ENCODE measurements at places on chromosomes 11 and 22. TPM values are rescaled to one million over a fixed set of nuclear protein-coding genes. Genes with fewer than 3 reads are reported as not detected.

CSNK2A3 gene
- total RNA-seq = 3.4 TPM

KDM4D gene
- 2.8 TPM for total RNA-seq

NOL12 gene
- total RNA-seq = 50.0 TPM

P4HA3 gene
- total RNA-seq = not detected

SMIM38 gene
- total RNA-seq = 0.20 TPM

SLC5A4 gene
- not detected for total RNA-seq

SMTNL1 gene
- not detected for total RNA-seq

TEAD1 gene
- total RNA-seq = 0.68 TPM

TNNT3 gene
- 0.54 TPM for total RNA-seq

TUBA8 gene
- 1.5 TPM for total RNA-seq

GRCh38 chr11:17765356-17766072, 30.9 kb downstream of the KCNC1 start:
- DNase-seq = no peak

DNA sequence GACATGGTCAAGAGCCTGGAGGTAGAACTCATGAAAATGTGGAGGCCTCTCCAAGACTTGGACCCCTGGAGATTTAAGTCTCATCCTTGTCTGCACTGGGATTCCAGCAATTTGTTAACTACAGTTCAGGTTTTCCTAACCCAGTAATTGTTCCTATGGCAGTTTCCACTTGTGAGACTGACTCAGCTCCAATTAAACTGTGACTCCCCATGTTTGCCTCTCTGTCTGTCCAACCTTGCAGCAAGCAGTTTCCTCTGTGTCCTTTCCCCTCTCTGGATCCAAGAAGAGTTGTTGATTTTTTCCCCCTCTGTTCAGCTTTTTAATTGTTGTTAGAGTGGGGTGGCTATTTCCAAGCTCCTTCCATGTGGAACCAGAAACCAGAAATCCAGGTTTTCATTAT, 16.2 kb upstream of the ARHGAP20 start:
- DNase-seq = no peak

- no peak for DNase-seq
These were observed 128.3 kb upstream of the CSNK2A3 start for GRCh38 chr11:11481371-11481770.

GRCh38 chr11:122108192-122108799, 7.7 kb downstream of the BLID start:
- DNase-seq = no peak

DNA sequence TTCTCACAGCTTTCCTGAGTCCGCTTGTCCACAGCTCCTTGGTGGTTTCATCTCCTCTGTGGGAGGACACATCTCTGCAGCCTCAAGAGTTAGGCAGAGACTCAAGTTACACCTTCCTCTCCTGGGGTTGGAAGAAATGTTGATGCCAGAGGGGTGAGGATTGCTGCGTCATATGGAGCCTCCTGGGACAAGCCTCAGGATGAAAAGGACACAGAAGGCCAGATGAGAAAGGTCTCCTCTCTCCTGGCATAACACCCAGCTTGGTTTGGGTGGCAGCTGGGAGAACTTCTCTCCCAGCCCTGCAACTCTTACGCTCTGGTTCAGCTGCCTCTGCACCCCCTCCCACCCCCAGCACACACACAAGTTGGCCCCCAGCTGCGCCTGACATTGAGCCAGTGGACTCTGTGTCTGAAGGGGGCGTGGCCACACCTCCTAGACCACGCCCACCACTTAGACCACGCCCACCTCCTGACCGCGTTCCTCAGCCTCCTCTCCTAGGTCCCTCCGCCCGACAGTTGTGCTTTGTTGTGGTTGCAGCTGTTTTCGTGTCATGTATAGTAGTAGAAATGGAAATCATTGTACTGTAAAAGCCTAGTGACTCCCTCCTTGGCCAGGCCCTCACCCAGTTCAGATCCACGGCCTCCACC, 11.7 kb downstream of the RASD2 start:
- peak; percentile 83 for DNase-seq

DNA sequence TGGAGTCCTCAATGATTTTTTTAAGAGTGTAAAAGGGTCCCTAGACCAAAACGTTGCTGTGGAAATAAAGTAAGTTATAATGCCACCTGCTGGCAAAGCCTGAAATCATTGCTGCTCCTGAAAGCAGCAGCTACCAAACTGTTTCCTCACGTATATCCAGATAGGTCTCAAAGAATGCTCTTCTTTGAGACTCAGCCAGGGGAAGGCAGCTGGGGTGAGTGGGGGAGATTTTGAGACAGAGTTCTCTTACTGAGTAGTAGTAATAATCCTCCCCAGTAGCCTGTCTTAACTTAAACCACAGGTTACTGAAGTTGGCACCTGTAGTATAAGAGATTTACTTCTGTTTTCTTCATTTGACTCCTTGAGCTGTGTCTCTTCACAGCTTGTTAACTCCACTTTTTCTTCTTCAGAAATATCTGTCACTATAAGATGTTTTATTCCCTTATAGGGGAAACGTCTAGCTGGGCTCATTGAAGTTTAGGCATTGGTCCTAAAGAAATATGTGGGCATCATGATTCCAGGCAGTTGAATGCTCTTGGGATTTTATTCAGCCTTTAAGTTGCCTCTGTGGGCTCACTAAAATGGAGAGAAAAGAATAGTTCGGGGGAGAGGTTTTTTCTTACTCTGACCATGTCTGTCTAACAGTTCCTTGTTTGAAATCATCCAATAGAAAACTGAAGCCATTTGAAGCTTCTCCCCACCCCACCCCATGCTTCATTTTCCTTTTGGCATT, 77.9 kb downstream of the BTBD10 start:
- DNase-seq = peak; percentile 7

DNA sequence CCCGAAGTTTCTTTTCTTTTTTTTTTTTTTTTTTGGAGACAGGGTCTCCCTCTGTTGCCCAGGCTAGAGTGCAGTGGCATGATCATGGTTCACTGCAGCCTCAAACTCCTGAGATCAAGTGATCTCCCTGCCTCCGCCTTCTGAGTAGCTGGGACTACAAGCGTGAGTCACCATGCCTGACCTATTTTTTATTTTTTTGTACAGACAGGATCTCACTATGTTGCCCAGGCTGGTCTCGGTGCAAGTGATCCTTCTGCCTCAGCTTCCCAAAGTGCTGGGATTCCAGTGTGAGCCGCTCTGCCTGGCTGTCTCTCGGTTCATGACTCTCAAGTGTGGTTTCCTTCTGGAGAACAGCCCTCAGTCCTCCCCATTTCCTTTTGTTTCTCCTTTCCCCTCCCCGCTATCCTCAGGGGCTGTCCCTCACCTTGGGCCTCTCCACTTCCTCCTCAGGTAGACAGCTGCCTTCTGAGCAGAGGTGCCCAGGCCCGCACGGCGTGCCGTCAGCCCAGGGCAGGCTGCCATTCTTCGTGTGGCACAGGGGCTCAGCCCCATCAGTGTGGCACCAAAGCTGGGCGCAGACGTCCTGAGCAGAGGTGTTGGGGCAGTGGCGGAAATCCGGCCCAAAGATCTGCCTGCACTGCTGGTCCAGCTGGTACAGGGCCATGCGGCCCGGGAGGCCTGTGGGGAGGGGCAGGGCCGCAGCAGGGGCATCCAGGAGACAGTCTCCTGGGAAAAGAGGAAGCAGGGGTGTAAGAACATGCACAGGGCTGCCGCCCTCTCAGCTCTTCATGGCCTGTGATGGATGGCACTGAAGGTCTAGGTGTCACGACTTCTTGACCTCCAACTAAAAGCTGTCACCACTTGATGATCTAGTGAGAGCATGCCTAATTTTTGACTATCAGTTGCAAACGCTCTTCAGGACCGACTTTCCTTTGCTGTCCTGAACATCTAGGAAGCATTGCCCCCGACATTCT, 14.0 kb downstream of the ADAMTS8 start:
- DNase-seq = no peak

GRCh38 chr11:98979205-98979604, 41.5 kb upstream of the CNTN5 start:
- DNase-seq = no peak

DNA sequence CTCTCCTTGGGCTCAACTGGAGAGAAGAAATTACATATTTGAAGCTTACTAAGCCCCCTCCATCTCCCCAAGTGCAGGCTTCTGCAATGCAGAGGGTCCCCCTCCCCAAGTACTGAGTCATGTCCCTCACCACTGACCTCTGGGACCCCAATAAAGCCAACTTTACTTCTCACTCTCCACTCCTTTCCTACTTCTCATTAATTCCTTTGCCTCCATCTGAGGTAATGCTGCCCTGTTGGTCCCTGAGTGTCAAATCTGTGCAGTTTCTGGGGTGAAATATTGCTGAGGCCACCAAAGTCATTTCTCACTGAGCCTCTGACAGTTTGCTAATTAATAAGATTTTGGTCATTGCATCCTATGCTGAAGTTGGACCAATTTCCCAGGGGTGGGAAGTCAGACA, 101.6 kb downstream of the NELL1 start:
- no peak for DNase-seq

DNA sequence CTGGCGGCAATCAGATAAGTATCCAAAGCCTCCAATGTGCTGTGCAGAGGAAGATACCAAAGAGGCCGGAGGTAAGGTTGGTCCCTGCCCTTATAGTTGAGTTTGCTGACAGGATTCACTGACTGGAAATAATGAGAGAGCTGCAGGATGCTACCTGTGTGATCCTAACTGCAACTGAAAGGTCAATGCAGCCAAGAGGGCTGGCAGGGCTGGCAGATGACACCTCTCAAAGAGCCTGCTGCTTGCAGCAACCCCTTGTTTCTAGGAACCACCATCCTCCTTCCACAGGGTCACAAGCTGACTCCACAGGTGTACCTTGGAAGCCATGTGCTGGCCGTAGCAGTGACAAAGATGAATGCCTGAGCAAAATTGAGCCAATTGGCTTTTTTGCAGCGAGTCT, 348.1 kb downstream of the DDX10 start:
- no peak for DNase-seq

DNA sequence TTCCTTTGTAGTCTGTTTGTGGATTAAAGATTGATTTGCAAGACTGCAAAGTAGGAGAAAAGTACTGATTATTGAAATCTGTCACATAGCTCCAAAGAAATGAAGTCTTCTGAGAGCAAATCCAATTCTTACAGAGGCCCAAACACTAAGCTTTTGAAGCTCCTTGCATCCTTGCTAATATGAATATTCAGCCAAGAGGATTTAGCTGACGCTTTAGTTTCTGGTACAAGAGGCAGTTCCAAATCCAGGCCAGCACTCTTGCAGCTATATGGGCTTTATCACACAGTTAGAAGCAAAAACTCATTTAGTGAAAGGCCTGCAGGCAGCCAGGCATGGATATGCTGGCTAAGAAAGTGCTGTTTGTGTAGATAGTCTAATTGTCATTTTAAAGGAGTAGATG, 12.7 kb downstream of the PAAF1 start:
- DNase-seq = no peak

- no peak for DNase-seq
These were observed 1233.5 kb downstream of the BRD1 start for GRCh38 chr22:48594016-48594756.

- DNase-seq = no peak
These were observed 61.2 kb upstream of the CLTCL1 start for GRCh38 chr22:19352766-19353165.

DNA sequence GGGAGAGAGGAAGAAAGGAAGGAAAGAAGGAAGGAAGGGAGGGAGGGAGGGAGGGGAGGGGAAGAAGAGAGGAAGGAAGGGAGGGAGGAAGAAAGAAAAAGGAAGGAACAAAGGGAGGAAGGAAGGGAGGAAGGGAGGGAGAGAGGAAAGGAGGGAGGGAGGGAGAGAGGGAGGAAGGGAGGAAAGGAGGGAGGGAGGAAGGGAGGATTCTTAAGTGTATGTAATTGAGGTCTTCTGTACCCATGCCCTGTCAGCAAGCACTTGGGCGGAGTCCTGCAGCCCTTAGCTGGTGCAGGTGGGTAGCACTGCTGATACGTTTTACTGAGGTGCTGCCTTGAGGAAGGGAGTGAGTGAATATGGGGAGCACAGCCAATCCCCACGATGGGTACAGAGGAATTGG, 56.9 kb upstream of the RASD2 start:
- DNase-seq = no peak

All from activated naive CD8-positive, alpha-beta T cell treated with anti-CD3 and anti-CD28 coated beads for 36 hours (primary cell).